ENCODE measurements at places on chromosomes 7 and 10.

DNA sequence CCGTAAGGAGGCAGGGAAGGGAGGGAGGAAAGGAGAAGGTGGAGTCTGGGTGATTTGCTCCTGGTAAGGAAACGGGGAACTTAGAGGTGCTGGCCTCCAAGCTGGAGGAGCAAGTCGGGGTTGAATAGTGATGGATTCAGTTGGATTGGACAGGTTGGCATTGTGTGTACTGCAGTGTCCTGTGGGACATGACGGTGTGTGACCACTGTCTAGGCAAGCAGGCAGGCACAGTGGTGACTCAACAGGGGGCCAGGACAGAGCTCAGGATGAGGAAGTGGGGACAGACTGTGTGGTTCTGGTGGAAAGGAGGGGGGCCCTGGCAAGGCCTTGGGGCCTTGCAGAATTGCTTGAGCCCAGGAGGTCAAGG, 48.8 kb downstream of the COL26A1 start:
- no peak for DNase-seq

- DNase-seq = no peak
Measured at GRCh38 chr7:135728136-135728669, at the start of gene SLC13A4. Gene SLC13A4, minus strand, starts transcription at chr7:135728186. Its CDS starts 690 bp downstream, at chr7:135727496.

GRCh38 chr10:114855776-114856543, 34.4 kb downstream of the FHIP2A start:
- DNase-seq = no peak

DNA sequence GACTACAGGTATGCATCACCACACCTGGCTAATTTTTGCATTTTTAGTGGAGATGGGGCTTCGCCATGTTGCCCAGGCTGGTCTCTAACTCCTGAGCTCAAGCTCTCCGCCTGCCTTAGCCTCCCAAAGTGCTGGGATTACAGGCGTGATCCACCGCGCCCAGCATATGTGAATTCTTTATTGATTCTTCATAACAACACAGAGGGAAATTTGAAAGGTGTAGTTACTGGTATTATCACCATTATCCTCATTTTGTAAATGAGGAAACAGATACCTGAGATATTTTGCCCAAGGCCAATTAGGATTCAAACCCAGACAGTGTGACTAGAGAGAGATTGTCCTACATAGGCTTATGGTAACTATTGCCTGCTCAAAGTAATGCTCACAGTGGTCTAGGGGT, 22.6 kb downstream of the TCF7L2 start:
- no peak for DNase-seq

DNA sequence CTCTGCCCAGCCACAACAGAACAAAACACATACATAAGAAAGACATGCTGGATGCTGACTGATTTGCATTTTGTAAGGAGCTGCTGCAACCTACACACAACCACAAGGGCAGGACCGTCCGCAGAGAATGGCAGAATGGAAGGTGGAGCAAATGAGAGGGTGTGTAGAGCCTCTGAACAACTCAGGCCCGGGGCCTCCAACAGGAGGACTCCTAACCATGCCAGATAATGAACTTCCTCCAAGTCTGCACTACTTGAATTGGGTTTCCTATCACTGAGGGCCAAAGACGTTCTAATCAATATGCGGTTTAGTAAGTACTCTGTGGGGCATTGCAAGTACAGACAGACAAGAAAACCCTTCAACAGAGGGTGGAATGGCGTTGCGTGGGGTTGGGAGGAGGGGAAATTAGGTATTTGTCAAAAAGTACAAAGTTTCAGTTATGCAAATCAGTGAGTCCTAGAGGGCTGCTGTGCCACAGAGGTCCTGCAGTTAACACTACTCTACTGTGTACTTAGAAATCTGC, 14.6 kb downstream of the VOPP1 start:
- no peak for DNase-seq

- no peak for DNase-seq
Measured at GRCh38 chr7:29282819-29283414, 88.3 kb downstream of the CHN2 start.

DNA sequence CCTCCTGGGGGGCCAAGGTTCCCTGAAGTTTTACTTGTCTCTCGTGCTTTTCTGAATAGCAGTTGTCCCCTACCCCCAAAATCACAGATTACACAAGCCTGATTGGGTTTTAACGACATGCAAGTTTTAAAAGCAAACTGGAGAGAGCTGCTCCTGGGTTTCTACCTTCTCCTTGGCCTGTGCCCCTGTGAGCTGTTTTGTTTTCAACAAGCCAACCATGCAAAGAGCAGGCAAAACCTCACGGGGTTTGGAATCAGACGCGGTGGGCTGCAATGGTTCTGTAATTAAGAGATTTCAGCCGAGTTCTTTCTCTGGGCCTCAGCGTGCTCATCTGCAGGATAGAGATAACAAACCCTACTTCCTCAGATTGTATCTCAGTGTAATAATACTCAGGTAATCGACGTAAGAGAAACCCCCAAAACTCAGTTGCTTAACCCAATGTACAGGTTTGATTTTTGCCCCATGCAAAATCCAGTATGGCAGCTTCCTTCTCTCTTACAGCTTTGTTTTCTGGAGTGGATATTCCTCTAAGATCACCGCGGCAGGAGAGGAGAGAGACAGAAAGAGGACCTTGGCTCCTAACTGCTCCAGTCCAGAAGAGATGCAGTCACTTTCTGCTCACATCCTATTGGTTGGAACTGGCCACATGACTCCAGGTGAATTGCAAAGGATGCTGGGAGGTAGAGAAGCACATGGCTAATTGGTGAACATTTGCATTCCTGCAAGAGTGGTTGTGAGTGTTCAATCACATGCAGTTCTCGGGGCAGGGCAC, 42.0 kb downstream of the MYL10 start:
- DNase-seq = no peak

DNA sequence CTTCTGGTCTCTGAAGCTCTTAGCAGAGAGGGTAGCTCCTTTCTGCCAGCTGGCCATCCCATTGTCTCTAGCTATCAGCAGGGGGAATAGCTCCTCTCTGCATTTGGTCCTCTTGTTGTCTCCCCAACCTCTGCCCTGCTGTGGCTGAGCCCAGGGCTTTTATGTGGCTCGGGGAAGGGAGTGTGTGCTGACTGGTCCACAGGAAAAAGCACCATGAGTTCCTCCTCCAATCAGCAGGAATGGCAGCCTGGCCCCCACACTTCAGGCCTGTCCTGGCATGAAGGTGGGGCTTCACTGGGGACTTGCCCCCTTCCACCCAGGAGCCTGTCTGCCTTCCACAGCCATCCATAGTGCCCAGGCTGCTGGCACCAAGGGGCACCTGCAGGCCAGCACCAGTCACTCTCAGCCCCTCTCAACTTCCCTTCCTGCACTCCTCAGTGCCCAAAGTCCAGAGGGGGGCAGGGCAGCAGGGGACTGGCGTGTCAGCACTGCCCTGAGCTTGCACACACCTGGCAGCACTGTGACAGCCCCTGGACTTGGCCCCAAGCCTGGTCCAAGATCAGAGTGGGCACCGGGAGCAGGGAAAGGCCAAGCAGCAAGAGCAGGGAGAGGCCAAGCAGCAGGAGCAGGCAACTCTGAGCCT, 36.2 kb downstream of the NOLC1 start:
- no peak for DNase-seq

- DNase-seq = no peak
Measured at GRCh38 chr7:21867816-21868575, 77.7 kb downstream of the CDCA7L start.

- DNase-seq = no peak
Measured at GRCh38 chr7:117269417-117269816, 53.4 kb downstream of the WNT2 start.

DNA sequence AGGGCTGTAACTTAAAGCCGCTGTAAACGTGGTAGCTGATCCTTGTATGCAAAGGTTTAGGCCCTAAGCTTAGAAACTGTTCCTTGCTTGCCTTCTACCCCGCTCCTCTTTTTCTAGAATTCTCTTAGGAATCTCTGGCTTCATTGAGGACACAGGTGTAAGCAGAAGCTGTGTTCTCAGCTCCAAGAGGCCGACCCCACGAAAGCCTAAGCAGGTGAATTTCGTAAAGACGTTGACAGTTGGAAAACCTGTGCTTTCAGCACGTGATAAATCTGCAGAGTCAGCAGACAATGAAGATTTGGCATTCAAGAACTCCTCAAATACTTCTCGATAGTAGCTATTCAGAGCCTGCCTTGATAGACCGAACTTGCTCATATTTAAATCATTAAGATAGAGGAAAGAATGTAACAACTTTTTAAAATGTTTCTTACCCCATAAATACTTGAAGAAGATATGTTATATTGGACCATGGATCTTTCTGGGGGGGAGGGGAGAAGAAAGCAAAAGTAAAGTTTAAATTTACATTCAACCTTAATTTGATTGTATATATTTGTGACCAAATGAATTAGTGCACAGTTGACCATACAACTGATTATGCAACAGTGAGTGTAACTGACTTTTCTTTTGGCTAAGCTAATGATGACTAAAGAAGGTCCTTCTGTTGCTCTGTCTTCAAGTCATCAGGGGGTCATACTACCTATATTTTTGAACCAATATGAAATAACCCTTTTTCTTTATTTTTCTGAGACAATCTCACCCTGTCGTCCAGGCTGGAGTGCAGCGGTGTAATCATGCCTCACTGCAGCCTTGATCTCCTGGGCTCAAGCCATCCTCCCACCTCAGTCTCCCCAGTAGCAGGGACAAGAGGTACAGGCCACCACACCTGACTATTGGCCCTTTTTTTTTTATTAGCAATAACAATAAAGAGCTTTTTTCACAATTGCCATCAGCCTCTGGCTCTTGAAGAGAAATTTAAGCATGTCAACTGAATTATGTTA, 1.2 kb upstream of the GDI2 start:
- no peak for DNase-seq

- no peak for DNase-seq
Measured at GRCh38 chr7:17506095-17506494, 207.6 kb downstream of the AHR start.

DNA sequence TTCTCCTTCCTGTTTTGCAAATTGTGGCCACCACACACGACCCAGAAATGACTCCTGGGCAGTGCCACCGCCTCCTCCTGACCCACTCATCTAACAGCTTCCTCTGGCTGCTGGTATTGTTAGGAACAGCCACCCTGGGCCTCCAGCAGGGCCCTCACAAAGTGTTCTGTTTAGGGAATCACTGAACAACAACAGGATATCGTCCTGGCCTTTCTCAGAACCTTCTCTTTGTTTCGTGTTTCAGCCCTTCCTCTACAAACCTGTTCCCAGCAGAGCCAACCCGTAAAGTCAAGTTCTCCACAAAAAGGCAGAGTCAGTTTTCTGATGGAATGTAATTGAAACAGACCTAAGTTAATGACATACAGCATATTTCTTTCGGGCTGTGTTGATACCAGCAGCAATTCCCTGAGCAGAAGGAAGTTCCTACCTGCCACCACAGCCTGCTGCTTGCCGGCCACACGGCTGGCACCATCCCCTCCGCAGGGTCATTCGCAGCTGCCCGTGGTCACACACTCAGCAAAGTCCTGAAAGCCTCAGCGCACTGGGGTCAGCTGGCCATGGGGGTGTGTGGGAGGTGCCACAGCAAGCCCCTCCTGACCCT, 91.7 kb upstream of the PITRM1 start:
- DNase-seq = no peak

DNA sequence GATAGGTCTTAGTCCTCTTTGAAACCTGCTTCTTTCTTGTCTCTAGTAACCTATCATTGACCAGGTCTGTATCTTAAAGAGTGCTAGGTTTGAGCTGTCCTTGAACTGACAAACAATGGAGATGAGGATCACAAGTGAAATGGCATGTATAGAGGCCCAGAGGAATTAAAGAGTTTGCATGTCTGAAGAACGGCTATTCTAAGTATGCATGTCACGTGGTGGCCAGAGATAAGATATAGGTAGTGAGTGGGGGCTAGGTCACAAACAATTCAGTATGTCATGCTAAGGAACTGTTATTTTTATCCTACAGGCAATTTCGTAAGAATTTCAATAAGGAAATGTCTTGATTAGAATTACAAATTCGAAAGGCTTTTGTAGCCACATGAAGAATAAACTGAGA, 95.3 kb downstream of the SUGCT start:
- DNase-seq = no peak

- DNase-seq = no peak
Measured at GRCh38 chr7:8433477-8434289, at the start of gene NXPH1. Gene NXPH1, plus strand, starts transcription at chr7:8433609.

DNA sequence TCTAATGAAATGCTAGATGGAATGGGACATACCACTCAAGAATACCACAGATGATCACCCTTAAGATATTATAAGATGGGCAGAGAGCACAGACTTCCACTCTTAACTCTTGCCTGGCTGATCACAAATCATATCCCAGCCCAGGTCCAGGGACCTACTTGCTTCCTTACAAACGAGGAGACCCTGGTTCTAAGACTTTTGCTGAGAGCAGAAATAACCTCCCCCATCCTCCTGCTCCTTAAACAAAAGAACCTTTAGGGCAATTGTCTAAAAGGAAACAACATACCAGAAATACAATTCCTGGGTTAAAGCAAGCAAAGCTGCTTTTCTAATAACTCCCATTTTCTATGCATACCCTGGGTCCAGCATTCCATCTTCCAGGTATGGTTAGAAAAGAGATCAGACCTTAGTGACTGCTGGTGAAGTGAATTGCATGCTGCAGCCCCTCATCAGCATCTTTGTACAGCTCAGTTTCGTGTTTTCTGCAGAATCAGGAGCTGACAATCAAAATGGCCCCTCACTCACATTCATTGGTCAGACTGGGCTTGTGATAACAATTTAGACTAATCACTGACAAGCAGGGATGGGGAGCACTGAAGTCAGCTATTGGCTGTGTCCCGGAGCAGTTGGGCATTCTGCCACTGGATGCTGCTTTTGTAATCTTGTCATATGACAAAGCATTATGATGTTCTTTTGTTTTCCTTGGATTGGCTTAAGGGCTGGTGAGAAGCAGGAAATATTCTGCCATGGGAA, 14.6 kb downstream of the IFIT3 start:
- no peak for DNase-seq

- DNase-seq = no peak
Measured at GRCh38 chr7:134045716-134046115, 81.4 kb upstream of the LRGUK start.

- DNase-seq = no peak
Measured at GRCh38 chr7:1650363-1651030, 19.6 kb upstream of the ELFN1 start.

DNA sequence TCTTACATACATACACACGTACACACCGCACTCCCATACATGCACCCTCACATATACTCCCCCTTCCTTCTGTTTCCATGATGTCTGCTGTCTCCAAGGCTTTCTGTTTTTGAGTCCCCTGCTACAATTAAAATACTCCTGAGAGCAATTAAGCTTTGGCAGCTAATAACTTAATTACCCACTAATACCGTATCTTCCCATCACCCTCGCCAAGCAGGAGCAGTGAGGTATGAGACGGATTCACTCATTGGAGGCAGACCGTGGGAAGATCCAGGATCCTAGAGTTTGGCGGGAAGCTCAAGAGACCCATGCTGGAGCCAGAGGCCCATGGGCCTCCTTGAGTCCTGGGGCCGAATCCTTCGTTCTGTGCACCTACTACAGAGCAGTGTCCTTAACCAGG, 1.7 kb upstream of the CALN1 start:
- no peak for DNase-seq

GRCh38 chr7:92727755-92728154, 108.6 kb downstream of the CDK6 start:
- DNase-seq = no peak
